Stimulated activated CD8-positive, alpha-beta memory T cell treated with anti-CD3 and anti-CD28 coated beads, Interleukin-7, amount 100 ng/mL, for 1 hour (primary cell): ENCODE measurements at places on chromosomes 2 and 18.

- no peak for DNase-seq
Observed at GRCh38 chr18:55863876-55864275, 275.9 kb upstream of the TCF4 start.

GRCh38 chr2:47198985-47199451 lies 43.9 kb upstream of the STPG4 start:
- DNase-seq = no peak

DNA sequence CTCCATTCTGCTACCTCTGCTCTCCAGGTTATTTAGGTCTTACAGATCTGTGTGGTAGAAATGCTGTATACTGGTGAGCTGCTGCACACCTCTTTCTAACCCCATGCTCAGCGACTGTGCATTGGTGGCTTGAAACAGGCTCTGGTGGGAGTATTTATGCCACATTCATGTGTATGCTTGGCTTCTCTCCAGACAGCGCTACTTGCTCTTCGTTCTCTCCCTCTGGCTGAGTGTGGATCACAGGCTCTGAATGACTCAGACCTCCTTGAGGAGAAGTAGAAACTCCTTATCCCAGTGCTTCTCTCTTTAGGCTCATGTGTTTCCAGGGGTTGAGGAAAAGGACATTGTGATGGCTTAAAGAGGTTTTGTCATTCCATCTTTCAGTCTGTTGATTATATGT lies 54.9 kb downstream of the FHOD3 start:
- no peak for DNase-seq

DNA sequence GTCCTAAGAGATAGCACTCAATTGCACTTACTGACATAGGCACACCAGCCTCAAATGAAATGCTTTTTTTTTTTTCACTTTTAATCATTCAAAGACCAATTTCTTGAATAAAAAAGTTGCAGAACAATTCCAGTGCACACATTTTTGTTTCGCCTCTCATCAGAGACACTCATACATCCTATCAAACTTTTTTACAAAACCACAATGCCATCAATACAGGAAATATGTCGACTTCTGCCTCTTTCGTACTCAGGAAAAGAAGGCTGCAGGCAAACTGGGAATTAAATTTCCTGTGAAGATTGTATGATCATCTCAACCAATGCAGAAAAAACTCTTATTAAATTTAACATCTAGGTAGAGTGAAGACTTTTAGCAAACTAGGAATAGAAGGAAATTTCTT lies 112.4 kb downstream of the DNER start:
- DNase-seq = no peak

- DNase-seq = no peak
Observed at GRCh38 chr18:54359233-54359632, 1.5 kb downstream of the C18orf54 start.

DNA sequence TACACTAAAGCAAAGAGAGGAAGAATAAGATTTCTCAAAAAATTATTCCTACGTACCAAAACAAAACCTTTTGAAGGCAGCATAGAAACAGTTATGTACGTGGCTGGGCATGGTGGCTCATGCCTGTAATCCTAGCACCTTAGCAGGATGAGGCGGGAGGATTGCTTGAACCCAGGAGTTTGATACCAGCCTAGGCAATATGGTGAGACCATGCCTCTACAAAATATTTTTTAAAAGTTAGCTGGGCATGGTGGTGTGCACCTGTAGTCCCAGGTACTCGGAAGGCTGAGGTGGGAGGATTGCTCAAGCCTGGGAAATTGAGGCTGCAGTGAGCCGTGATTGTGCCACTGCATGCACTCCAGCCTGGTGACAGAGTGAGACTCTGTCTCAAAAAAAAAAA lies 14.9 kb upstream of the CYP26B1 start:
- no peak for DNase-seq

DNA sequence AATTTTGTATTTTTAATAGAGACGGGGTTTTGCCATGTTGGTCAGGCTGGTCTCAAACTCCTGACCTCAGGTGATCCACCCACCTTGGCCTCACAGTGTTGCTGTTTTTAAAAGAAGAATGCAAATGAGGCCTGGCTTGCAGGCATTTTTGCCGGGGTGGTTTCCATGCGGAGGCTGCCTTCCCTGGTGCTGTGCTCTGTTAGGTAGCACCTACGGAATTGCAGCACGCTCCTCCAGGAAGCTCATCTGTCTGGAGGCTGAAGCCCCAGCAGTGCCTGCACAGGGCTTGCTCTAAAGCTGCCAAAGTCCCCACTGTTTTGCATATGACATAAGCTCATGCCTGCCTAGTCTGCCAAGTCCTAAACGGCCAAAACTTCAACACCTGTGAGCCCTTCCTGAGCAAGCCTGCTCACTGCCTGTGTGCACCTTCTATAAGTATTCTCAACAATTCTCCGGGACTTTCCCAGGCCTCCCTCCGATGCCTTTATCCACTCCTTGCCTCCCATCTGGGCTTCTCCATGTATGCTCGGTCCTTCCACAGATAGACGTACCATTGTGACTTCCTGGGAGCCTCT lies 551.3 kb upstream of the RAB6C start:
- DNase-seq = no peak

- no peak for DNase-seq
Observed at GRCh38 chr2:232875256-232876121, 5.4 kb downstream of the SNORC start.

DNA sequence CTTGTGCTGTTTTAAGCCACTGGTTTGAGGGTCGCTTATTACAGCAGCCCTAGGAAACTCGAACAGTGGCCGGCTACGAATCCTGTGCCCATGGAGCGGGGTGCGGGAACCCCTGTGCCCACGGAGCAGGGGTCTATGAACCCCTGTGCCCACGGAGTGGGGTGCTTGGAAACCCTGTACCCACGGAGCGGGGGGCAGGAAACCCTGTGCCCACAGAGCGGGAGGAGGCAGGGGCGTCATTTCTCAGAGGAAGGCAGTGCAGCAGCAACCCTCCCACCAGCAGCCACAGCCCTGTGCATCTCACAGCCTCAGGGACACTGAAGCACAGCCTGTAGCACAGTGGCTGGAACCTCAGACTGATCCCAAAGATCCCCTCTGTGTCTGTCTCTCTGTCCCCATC lies 34.2 kb upstream of the GPC1 start:
- DNase-seq = no peak

DNA sequence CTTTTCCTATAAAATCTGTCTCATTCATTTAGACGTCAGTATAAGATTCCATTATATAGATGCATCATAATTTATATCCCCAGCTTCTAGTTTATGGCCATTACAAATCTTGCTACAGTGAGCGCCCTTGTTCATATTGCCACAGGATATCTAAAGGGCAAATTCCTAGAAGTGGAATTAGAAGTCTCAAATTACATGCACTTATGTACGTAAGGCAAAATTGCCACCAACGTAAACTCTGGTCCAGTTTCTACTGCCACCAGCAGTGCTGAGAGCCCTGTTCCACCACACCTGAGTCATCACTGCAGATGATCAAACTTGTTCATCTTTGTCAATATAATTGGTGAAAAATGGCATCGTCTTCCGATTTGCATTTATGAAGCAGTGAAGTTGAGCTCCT lies 90.9 kb upstream of the ID2 start:
- DNase-seq = no peak

DNA sequence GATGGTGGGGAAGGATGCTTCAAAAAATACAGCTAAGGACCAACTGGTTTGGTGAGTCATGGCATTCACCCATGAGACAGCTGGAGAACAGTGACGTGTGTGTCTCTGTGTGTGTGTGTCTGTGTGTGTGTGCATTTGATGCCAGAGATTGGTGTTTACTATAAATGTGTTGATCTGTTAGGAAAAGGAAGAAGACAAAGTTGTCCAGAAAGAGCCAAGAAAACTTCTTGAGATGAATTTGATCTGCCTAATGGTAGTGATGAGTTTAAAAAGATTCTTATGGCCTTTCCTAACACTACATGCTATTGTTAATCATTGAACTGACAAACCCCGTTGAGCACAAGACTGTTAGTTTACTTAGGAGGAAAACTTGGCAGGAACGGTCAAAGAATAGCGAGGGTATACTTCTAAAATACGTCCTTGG lies 36.4 kb upstream of the IL1R1 start:
- DNase-seq = no peak

DNA sequence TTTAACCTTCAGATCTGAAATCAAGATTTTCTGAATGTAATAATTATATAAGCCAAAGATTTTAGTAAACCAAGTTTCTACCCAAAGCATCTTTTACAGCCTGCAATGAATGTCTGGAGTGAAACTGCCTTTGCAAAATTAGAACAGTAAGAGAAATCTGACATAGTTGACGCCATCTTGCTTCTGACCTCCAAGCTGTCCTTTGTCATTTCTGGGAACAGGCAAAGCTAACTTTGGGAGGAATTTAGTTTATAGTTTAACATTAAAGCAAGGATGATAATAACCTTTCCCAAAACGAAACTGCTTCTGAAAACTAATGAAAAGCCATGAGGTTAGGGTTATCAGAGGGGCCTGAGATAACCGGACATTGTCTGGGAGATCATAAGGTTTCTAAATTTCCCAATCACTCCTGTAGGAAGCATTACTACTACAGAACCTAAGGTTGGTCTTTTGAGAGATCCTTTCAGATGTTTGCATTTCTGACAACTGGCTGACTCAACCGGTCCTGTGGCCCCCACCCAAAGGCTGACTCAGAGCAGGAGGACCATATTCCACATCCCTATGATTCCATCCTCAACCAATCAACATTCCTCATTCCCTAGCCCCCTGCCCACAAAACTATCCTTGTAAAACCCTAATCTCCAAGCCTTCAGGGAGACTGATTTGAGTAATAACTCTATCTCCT lies 124.5 kb downstream of the TMEM131 start:
- no peak for DNase-seq

DNA sequence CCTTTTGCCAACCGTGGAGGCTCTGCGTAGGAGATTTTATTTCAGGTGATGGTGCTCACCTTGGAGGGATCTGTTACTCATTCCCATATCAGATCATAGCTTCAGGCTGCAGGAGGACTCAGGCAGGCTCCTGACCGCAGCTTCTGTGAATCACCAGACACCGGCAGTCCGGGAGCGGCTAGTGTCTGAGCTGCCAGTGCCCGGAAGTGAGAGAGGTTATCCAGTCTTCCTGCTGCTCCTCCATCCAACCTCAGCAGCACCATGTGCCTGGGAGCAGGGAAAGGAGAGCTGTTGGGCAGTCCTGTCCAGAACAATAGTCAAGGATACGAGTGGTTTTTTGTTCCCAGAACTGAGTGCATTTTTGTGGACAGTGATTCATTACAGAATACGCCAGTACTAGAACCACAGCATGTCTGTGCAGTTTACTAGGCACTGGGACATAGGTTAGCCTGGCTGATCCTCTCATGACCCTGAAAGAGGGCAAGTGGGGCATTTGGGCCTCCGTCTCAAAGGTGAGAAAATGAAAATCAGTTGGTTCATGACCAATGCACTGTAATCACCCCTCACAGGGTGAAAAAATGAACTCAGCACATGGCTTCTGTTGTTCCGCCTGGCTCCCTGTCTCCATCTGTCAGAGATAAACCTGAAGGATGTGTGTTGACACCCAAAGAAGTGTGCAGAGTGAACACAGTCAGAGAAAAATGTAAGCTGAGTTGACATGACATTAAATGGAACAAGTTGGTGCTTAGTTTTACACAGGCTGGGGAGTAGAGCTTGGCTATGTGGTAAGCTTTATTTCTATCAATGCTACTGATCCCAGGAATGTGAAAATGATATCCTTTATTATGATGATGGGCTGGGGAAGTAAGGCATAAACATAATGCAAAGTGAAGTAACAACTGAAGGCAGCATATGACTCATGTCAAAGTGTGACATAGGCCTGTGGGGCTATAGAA lies 12.2 kb downstream of the FHOD3 start:
- DNase-seq = no peak

- no peak for DNase-seq
Observed at GRCh38 chr2:199118673-199119112, 339.0 kb downstream of the SATB2 start.

DNA sequence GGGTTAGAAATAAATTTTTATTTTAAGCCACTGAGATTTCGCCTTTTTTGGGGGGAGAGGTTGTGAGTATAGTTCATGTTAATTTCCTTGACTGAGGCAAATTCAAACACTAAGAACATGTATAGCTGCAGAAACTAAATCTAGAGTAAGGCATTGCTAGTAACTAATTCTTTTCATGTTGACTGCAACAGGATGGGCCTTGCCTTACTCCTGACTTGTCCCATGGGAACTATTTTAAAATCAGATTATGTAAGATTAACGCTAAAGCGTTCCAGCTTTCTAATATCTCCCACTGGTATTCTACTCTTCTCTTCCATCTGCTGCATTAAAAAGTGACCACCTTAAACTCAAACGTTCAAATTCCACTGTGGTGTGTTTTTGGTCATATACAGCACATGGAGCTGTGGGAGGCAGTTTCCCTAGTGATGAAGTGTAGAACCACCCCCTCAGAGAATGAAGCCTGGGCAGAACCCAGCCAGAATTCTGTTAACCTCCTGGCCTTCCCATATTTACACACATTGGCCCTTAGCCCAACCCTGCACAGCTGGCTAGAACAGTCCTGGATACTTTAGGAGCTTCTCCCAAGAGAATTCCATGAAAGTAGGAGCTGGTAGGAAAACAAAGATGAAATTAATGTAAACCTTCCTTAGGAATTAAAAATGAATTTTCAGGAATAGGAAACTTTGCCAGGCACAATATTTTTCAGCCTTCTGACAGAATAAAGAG lies 687.8 kb downstream of the SLC4A3 start:
- no peak for DNase-seq

- no peak for DNase-seq
Observed at GRCh38 chr18:45012286-45012685, 331.6 kb downstream of the SETBP1 start.

DNA sequence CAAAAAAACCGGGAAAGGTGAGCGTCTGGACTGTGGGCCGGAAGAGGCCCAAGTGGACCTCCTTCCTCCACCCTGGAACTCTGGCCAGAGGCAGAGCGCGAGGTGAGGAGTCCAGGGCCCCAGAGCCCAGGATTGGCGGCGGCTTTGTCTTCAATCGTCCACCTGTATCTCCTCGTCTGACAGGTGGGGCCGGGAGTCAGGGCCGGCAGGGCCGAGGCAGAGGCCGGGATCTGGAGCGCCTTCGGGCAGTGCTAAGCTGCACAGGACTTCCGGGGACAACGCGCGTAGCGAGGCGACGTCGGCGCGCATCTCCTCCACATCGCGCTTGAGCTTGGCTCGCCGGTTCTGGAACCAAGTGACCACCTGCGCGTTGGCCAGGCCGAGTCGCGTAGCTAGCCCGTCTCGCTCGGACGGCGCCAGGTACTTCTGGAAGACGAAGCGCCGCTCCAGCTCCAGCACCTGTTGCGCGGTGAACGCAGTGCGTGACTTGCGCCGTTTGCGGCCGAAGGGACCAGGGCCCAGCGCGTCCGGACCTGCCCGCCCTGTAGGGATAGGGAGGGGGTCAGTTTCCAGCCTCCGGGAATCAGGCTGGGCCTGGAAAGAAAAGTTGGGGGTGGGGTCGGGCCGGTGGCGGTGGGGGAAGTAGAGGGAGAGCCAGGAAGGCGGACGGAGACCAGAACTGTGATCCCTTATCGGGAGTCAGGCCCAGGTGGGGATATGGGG lies 1.5 kb downstream of the LBX2 start:
- DNase-seq = no peak

GRCh38 chr2:151289972-151290866 lies 751 bp upstream of the NMI start:
- no peak for DNase-seq
